ENCODE measurements at places on chromosomes 3 and 15.

DNA sequence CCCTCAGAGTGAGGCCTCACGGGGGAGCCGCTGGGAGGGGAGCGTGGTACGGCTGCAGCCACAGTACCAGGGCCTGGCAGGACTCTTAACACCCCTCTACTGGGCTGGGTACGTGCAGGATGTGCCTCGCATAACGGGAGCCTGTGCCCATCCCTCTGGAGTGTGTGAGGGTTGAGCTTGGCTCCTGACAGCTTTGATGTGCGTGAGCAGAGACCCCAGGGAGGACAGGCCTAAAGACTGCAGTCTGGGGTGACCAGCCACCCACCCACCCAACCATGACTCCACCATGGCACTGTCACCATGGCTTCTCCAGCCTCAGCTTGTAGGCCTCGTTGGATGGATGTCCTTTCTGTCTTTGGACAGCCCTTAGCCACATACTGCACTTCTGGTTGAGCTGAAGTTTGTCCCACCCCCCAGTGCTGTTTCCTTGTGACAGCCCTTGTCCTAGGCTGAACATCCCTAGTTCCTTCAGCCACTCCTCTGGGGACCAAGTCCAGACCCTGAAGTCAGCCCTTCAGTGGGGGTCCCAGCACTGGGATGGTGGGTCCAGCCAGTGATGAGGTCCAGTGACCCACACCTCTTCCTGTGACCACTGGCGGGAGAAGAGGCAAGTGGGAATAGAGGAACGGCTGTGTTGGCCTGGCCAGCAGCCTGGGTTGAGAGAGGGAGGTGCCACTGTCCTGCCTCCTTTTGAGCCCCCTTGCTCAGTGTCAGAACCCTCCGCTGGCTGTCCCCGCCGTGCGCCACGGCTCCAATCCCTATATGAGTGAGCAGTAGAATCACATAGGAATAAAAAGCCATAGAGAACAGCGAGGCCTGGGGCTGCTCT is 6.1 kb downstream of the GLYCTK start:
- DNase-seq = no peak

GRCh38 chr3:129180461-129180860 is 3.2 kb downstream of the CNBP start:
- DNase-seq = no peak

DNA sequence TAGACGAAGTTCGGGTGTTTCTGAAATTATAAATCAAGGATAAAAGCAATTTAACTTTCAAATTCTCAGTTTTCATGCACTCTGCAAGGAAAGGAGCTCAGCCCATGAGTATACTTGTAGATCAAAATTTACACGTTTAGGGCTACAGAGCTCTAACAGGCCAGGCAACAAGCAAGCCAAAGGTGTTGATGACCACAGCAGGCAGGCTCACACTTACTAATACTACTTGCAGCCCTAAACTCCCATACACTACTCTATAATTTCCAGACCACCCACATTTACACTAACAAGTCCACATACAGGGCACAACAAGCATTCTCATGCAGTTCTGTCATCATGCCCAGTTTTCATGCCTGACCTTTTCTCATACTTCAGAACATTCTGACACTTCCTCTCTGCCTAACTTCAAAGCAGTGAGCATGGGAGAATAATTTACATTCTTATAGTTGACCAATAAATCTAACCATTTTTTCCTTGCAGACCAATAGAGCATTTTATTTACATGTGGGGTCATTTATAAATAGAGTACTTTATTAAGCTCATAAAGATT is 124.7 kb upstream of the FRMD4B start:
- DNase-seq = no peak

- no peak for DNase-seq
Observed at GRCh38 chr15:90305932-90306331, 40.5 kb downstream of the NGRN start.

GRCh38 chr15:96066852-96067495 is 263.5 kb upstream of the NR2F2 start:
- DNase-seq = no peak

- no peak for DNase-seq
Observed at GRCh38 chr3:68006646-68007045, 352.2 kb upstream of the SUCLG2 start.

DNA sequence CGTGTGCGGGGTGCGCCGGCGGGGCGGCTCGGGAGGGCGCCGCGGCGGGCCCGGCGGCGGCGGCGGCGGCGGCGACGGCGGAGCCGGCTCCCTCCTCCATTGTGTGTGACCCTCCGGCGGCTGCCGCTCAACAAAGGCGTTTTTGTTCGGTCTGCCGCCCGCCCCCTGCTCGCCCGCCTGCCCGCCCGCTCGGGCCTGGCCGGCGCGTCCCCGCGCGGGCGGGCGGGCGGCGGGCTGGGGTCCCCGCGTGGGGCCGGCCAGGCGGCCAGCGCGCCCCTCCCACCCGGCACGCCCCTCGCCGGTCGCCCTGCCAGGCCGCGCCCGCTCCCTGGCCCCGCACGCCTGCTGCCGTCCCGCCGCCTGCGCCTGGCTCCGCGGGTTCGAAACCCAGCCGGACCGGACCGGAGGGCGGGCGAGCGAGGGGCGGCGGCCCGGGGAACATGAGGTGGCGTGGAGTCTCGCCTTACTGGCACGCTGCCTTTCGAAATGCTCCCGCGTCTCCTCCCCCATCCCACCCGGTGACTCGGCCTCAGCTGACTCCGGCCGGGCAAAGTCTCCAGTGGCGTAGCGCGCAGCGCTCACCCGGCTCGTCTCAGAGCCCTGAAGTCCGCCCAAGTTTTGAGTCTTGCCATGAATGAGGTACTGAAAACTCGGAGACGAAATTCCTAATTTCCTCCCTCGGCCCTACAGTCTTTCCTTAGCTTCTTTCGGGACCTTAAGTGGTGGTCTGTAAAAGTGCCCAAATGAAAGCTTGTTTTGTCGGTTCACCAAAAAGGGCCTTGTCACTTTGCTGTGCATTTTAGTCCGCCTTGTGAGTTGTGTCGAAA is 588 bp downstream of the MAPK6 start:
- DNase-seq = peak; percentile 42
